ENCODE measurements at places on chromosomes 12 and 14.
A peak's percentile ranks its signal among the peaks of the same experiment; 100 is the strongest.

- DNase-seq, result no peak
These were observed 455.5 kb downstream of the AEBP2 start for GRCh38 chr12:19894803-19895202.

GRCh38 chr12:114547636-114548035, 136.3 kb downstream of the TBX3 start:
- DNase-seq, result no peak

GRCh38 chr12:45670346-45671065, 59.0 kb upstream of the ARID2 start:
- no peak for DNase-seq

DNA sequence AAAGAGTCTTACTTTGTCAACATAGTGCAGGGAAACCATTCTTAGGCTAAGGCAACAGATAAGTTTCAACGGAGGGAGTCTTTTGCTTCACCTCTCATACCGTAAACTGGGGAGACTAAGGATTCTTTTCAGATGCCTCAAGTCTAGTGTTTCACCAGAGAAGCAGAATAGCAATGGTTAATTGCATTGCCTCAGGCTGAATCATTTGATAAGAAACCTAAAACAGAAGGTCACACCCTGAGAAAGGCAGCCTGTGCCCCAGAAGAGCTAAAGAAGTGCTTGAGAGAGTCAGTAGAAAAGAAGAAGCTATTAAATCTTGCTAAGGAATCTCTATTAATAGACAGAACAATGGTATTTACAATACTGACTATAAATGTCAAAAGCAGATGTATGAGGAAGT, 21.8 kb upstream of the ATXN7L3B start:
- no peak for DNase-seq

GRCh38 chr12:47270782-47271664, 191.3 kb upstream of the AMIGO2 start:
- DNase-seq, result no peak

GRCh38 chr14:100586403-100587085, 673 bp downstream of the BEGAIN start:
- DNase-seq, result no peak

DNA sequence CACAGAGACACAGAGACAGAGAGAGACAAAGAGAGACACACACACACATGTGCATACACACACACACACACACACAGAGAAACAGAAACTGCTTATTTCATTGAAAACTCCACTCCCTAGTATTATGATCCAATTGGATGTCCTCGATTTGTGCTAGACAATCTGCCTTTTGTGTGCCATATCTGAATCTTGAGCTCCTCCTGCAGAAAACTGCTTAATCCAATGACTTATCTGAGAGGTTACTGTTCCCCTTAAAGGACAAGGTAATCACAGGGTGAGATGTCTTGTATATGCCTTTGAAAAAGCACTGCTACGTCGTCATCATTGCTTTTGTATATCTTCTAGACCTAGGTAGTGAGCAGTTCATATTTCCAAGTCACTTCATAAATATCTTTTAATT, 371.5 kb downstream of the LRIG3 start:
- no peak for DNase-seq

DNA sequence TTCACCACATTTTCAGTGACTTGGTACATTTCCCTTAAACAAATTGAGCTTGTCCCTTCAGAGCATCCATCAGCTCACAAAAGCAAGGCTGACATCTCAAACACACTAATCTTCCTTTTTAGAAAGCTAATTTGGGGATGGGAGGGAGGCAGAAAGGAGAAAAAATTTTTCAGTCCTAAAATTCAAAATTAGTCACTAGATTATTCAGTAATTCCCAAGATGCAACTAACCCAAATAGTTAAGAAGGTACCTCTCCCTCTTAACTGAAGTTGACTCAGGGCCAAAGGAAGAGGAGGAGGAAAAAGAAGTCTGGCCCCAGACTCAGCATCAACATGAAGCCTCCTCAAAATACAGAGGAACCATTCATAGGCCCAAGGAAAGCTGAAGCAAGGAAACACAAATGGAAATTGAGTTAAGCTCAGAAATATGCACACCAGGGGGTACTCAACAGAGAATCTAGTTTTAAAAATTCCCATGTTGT, 21.7 kb downstream of the CBX5 start:
- no peak for DNase-seq

GRCh38 chr12:19848421-19848820, 409.1 kb downstream of the AEBP2 start:
- DNase-seq, result no peak

DNA sequence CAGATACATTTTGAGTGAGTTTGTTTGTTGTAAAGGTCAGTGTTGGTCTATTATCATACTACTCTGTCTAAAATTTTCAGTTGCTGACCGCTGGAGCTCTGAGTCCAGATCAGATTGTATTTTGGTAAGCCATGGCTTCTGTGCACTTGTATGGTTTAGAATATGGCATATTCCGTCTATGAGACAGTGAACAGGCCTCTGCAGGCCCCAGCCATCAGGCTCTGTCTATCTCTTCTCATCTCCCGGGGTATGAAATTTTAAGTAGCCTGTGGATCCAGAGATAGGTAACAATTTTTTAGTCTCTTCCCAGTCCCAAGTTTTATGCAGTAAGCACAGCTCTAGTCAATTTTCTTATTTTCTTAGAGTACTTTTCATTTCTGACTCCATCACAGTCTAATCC, 1929.1 kb upstream of the SEL1L start:
- DNase-seq, result no peak

DNA sequence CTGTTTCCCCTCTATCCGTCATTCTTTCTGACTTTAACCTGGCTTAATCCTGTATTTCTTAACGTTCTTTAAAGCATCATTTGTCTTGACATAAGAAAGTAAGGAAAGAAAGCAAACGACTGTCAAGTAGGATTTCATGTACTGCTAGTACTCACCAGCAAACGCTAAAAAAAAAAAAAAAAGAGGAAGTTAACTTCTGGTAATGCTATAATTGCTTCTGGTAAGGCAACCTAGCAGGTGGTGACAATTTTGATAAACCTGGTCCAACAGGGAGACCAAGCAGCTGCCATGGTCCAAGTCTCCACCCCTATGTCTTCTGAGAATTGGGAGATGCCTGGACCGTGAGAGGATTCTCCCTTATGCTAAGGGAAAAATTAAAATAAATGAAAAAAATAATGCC, 306.6 kb downstream of the DAD1 start:
- DNase-seq, result no peak

GRCh38 chr12:32253154-32253790, 146.1 kb upstream of the FGD4 start:
- no peak for DNase-seq

GRCh38 chr12:93080452-93080851, 151.4 kb upstream of the EEA1 start:
- DNase-seq, result no peak

GRCh38 chr12:27730097-27730588, 19.5 kb downstream of the MRPS35 start:
- DNase-seq, result no peak

- DNase-seq, result no peak
These were observed 160.8 kb downstream of the UNC79 start for GRCh38 chr14:93591506-93591905.

- DNase-seq, result no peak
These were observed 62.2 kb downstream of the GNG2 start for GRCh38 chr14:51922624-51923023.

GRCh38 chr14:97233319-97233985, 436.3 kb downstream of the VRK1 start:
- DNase-seq, result no peak

GRCh38 chr14:80627745-80628144, 313.8 kb downstream of the CEP128 start:
- DNase-seq, result no peak

GRCh38 chr12:30763053-30763452, 8.3 kb upstream of the CAPRIN2 start:
- DNase-seq, result no peak

GRCh38 chr14:74875941-74876913, at the start of gene PROX2:
PROX2 (minus strand) TSS chr14:74876145; CDS start chr14:74863834, 12,311 bp downstream.
- no peak for DNase-seq

DNA sequence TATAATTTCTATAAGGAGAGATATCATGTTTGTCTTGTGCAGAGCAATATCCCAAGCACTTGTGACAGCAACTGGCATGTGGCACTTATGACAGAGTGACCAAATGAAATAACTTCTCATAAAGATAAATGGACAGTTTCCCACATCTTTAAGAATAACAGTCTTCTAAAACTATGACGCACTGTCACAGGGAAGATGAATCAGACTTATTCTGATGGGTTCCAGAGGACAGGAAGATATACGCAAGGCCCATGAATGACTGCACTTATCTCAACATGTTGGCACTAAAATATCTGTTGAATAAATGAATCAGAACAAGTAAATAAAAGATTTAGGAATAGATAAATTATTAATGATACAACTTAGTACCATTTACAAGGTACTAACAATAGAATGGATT, 465.8 kb upstream of the SYT1 start:
- no peak for DNase-seq

GRCh38 chr12:116561181-116561821, 2.1 kb downstream of the MAP1LC3B2 start:
- no peak for DNase-seq

DNA sequence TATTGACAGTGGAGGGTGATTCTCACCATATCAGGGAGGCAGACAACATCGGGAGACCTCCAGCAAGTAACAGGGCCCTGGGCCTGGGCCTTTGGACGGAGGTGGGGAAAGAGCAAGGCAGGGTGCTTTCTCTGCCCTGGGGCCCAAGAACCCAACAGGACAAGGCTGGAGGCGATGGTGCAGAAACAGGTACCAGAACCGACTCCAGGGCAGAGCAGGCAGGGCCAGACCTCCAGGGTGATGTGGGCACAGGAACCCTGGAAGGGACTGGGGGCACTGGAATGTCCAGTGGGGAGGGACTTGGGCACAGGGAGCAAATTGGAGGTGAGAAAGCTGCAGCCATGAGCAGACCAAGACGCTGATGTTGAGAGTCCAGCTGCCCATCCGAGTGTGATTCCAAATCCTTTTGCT, 44.4 kb downstream of the PRMT8 start:
- DNase-seq, result no peak

GRCh38 chr14:96663491-96664067, 133.6 kb upstream of the VRK1 start:
- no peak for DNase-seq

GRCh38 chr12:95790033-95790916, at the start of gene NTN4:
NTN4 (minus strand) TSS chr12:95790764; CDS start chr12:95790309, 455 bp downstream.
- peak; percentile 11 for DNase-seq

- DNase-seq, result no peak
These were observed 141.0 kb upstream of the LMNTD1 start for GRCh38 chr12:25694072-25694471.

- no peak for DNase-seq
These were observed 198.2 kb upstream of the PRMT8 start for GRCh38 chr12:3292677-3293412.

DNA sequence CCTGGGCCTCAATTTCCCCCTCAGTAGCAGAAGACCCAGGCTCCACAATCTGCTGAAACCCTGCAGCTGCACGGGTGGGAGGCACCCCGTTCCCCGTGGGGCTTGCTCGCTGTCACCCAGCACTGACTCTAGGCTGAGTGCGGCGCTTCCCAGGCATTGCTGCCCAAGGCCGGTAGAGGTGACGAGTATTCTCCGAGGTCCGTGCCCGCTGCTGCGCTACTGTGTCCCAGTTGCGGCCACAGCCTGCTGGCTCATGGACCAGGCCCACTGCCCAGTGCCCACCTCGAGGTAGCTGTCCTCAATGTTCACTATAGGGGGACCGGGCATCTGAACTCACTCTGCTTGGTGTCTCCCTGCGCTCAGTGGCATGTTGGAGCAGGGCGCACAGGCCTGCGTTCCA, 74.7 kb downstream of the GSC start:
- no peak for DNase-seq

DNA sequence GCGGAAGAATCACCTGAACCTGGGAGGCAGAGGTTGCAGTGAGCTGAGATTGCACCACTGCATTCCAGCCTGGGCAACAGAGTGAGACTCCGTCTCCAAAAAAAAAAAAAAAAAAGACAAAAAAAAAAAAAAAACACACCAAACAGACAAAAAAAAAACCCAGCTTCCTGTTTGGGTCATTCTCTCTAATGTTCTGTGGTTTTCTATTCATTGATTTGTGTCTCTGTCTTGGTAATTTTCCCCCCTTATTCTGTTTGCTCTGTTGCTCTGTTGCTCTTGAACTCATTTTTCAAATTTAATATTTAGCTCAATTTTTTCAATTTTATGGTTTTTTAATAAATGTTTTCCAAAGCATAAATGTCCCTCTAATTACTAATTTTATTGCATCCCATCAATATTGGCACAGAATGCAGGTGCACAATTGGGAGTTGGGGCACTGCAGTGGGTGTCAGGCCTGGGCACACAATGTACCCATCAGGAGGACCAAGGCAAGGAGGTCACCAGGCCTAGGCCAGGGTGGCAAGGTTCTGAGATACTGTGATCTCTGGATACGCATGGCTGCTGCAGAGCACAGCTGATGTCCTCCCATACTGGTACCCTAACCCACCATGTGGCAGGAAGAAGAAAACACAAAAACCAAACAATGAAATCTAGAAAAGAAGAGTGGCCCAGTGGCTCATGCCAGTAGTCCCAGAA, 8.0 kb upstream of the GNPTAB start:
- DNase-seq, result no peak

DNA sequence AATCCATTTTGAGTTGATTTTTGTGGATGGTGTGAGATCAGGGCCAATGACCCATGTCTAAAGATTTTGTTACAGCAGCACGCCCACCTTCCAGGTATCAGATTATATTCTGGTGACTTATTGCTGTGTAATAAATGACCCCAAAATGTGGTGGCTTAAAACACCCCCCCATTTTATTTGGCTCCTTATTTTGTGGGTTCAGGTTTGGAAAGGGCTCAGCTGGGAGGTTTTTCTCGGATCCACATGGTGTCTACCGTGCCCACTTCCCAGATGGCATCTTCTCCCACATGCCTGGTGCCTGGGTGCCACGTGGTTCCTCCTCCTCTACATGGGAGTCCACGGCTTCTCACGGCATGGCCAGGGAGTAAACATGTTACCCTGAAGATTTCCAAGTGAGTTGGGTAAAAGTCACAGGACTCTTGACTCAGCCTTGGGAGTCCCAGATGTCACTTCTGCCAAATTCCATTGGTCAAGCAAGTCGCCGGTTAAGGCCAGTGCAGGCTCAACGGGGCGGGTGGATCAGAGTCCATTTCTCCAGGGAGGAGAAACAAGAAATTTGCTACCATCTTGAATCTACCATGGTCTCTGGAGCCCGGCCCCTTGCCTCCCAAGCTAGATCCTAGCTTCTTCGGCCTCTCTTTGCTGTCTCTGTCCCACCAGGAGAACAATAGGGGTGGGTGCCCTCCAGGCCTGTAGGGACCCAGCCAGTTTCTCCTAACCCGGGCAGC, 214.3 kb downstream of the KIF26A start:
- DNase-seq, result no peak

All from stimulated activated CD4-positive, alpha-beta T cell treated with anti-CD3 and anti-CD28 coated beads, Interleukin-12 subunit alpha, Interleukin-12 subunit beta, amount 100 ng/mL, for 4 hours (primary cell).